ENCODE measurements at places on chromosomes 3 and 15.

GRCh38 chr3:112770032-112770626, 76.5 kb downstream of the CD200R1L start:
- DNase-seq: no peak

DNA sequence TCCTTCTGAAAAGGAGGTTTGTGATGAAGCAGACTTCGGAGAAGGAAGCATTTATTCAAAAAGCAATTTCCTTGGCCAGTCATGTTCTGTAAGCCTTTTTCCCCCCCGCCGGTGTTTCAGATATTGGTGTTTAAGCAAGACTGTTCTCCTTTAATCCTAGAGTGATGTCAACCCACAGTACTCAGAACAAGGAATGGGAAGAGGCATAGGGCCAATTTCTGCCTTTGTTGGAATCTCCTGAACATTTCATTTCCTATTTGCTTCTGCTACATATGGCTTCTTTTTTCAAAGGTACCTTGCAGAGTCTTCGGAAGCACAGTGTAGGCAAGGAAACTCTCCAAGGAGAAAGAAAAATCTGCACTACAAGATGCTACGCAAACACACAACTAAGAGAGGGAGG, 713.1 kb upstream of the CFAP20DC start:
- DNase-seq: no peak

DNA sequence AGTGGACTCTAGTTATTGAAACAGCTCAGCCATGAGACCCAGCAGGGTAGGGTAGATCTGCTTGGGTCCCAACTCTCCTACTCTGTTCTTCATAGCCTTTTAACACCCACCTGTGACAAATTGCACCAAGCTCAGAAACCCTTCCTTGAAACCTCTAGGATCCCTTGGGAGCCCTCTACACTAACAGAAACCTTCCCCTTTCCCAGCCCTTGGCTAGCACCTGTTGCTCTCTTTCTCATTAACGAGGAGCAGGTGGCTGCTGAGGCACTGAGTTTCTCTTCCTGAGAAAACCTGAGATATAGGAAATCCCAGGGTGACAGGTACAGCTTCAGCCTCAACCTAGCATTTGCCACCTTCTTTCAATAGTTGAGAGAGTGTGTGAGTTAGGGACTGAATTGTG, 88.3 kb upstream of the CLSTN2 start:
- DNase-seq: no peak

- DNase-seq: no peak
These were observed 17.6 kb downstream of the EFCC1 start for GRCh38 chr3:129018751-129019150.

GRCh38 chr3:119034256-119035013, at the start of gene IGSF11:
TSS of gene IGSF11 (minus strand) at chr3:119034846. CDS start at chr3:119034582, 264 bp downstream.
- DNase-seq: peak; percentile 34

DNA sequence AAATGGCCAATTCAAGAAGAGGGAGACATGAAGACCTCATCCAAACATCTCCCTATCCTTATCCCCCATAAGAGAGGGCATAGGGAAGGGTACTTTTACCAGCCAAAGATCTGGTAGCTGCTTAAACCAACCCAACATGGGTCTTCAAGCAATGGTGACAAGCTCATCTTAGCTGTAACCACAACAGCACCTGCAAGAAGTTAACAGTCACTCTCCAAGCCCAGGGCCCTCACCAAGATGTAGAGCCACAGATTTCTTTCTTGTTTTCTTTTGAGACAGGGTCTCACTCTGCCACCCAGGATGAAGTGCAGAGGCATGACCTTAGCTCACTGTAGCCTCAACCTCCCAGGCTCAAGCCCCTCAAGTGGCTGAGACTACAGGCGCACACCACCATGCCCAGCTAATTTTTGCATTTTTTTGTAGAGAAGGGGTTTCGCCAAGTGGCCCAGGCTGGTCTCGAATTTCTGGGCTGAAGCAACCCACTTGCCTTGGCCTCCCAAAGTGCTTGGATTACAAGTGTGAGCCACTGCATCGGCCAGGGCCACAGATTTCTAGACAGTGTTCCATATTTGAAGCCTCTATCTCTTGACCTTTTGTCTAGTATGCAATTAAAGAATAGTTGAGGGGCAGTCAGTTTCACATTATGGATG, 57.1 kb downstream of the DHX30 start:
- DNase-seq: no peak

DNA sequence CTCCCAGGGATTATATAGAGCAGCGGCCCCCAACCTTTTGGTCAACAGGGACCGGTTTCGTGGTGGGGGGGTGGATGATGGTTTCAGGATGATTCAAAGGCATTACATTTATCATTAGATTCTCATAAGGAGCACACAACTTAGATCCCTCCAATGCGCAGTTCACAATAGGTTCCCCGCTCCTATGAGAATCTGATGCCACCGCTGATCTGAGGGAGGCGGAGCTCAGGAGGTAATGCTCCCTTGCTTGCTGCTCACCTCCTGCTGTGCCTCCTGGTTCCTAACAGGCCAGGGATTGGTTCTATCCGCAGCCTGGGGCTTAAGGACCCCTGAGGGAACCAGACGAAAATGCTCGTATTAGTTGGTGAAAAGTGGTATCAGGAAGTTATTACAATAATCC, 1.3 kb upstream of the HACD2 start:
- DNase-seq: no peak

DNA sequence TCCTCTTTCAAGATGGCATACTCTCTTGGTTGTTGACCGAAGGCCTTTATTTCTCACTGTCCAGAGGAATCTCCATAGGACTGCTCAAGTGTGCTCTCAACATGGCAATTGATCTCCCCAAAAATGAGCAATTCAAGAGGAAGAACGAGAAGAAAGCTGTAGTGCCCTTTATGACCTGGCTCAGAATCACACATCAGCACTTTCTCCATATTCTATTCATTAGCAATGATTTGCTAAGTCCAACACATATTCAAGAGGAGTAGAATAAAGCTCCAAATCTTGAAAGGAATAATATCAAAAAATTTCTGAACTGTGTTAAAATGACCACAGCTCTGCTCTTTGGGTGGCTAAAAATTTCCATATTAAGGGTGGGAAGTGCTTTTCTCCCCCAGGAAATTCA, 151.6 kb upstream of the SYNPR start:
- DNase-seq: no peak

GRCh38 chr15:95162967-95163531, 931.7 kb downstream of the MCTP2 start:
- DNase-seq: no peak

GRCh38 chr3:16359331-16359730, 94.3 kb downstream of the OXNAD1 start:
- DNase-seq: no peak

- no peak for DNase-seq
These were observed 15.6 kb downstream of the LRRK1 start for GRCh38 chr15:100934726-100935125.

DNA sequence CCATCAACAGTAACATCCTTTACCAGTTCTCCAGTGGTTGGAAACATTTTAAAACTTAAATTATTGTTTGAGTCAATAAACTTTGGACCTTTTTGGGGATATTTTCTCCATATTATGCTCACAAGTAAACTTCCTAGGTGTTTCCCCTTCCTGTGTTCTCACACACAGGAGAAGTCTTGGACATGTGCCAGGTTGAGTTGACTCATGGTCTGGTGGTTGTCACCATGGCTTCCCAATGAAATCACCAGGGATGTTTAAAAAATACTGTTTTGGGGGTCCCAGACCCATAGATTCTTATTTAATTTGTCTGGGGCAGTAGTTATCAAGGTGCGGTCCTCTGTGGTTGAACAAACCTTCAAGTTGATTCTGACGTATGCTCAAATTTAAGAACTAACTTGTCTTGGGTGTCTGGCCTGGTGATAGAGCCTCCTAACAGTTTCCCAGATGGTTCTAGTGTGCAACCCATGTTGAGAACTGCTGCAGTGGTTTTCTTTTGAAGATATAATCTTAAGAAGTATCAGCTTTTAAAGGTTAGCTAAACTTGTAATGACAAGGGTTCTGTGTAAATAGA, 291.8 kb downstream of the EDEM1 start:
- no peak for DNase-seq

DNA sequence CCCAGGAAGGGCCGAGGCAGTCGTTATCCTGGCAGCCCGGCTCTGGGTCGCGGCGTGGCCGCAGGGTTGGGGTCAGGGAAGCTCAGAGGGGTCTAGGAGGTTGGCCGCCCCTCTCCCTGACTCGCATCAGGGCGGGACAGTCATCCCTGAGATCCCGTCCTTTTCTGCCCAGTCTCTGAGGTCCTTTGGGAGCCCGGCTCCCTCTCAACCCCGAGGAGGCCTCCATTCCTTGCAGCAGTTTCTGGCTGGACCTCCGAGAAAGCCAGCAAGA, 495 bp downstream of the HYAL2 start:
- DNase-seq: no peak

- no peak for DNase-seq
These were observed 38.5 kb downstream of the B3GNT5 start for GRCh38 chr3:183291497-183292031.

GRCh38 chr3:187025656-187026316, 95.5 kb downstream of the ST6GAL1 start:
- no peak for DNase-seq

GRCh38 chr3:36444909-36445308, 64.6 kb downstream of the STAC start:
- DNase-seq: no peak

DNA sequence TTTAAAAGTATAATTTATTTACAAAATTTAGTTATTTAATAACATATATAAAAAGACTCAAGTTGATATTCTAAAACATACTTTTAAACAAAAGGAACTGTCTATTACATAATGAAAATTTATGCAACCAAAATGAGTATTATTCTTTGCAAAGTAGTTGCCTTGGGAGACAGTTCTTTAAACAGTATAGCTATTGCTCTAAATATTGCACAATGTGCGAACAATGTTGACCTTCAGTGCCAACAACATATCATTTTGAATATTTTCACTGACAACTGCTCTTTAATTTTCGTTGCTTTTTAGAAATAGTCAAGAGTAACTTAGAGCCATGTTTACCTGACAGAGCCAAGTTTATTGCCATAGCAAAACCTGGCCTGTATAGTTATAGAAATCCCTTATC, 124.9 kb downstream of the ZBTB20 start:
- no peak for DNase-seq

Data from activated CD8-positive, alpha-beta memory T cell treated with anti-CD3 and anti-CD28 coated beads for 4 hours (primary cell).